Smooth muscle cell of the brain vasculature (primary cell): ENCODE measurements at places on chromosomes 11 and 22.

- DNase-seq: no peak
Measured at GRCh38 chr11:44607319-44607962, 42.0 kb downstream of the CD82 start.

DNA sequence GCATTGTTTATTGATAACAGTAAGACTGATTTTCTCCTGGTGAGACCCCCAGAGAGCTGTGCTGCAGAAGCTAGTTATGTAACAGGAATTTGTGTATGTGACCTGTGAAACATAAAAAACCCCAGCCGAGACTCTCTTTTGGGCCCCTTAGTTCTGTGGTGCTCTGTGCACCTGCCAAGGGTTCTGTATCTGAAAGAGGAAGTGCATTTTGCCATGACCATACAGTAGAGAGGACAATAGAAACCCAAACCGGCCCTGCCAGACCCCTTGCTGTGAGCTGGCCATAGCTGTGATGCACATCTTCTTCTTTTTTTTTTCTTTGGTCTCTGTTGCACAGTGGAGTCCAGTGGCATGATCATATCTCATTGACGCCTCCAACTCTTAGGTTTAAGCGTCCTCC lies 31.4 kb upstream of the APOL5 start:
- DNase-seq: no peak

GRCh38 chr11:61709110-61709509 lies 28.9 kb downstream of the DAGLA start:
- no peak for DNase-seq

DNA sequence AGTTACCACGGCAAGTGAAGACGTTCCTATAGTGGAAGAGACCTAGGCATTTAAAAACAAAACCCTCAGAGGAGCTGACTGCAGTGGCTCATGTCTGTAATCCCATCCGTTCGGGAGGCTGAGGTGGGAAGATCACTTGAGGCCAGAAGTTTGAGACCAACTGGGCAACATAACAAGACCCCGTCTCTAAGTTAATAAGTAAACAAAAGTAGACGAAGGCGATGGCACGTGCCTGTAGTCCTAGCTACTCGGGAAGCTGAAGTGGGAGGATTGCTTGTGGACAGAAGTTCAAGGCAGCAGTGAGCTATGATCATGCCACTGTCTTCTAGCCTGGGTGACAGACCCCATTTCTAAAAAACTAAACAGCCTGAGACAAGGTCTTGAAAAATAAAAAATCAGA lies 3.8 kb upstream of the ADSL start:
- DNase-seq: no peak

DNA sequence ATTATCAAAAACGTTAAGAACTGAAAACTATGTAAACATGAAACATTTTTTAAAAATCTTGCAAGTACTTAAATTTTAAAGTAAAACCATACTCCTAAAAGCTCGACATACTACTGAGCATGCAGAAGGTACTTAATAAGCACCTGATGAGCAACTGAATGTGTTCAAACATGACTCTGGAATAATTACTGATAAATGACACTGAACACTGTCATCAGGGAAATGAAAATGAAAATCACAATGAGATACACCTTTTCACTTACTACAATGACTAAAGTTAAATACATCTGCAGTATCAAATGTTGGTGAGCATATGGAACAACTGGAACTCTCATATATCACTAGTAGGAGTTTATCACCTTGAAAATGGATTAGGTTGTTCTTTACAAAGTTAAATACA lies 65.2 kb downstream of the PICALM start:
- DNase-seq: no peak

GRCh38 chr11:76579056-76579751 lies 91.3 kb downstream of the LRRC32 start:
- DNase-seq: peak; percentile 62

- no peak for DNase-seq
Measured at GRCh38 chr22:45413013-45413367, 409 bp downstream of the SMC1B start.

DNA sequence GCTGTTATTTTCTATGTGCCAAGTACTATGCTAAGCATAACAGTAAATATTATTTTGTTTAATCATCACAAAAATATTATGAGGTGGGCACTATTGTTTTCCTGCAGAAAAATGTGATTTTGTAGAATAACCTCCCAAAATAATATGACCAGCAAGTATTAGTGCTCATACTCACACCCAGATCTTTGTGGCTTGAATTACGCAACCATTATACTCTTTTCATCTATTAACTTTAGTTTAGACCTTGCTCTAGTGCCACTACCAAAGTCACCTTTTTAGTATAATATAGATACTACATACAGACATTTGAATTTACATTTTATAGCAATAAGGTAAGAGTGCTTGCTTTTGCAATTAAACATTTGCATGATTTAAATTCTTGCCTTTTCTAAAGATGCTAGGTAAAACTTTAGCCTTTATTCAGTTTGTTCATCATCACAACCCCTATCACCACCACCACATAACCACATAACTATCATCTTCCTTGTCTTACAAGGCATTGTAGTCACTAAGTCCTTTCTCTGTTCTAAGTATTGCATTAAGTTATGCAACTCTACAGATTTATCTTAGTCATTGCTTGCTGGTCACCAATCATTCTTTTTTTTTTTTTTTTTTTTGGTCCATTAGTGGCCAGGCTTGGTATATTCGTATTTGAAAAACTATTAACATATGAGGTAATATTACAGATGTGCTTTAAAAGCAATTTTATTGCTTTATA lies 68.4 kb downstream of the GAS2 start:
- no peak for DNase-seq

DNA sequence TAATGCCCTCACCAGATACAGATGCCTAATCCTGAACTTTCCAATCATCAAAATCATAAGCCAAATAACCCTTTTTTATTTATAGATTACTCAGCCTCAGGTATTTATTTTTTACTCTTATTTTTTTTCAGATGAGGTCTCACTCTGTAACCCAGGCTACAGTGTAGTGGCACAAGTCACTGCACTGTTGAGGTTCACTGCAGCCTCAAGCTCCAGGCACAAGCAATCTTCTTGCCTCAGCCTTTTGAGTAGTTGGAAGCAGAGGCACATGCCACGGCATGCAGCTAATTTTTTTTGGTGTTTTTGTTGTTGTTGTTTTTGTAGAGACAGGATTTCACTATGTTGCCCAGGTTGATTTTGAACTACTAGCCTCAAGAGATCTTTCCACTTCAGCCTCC lies 49.5 kb downstream of the TTC28 start:
- no peak for DNase-seq

GRCh38 chr11:44731685-44732430 lies 5.1 kb downstream of the TSPAN18 start:
- no peak for DNase-seq

DNA sequence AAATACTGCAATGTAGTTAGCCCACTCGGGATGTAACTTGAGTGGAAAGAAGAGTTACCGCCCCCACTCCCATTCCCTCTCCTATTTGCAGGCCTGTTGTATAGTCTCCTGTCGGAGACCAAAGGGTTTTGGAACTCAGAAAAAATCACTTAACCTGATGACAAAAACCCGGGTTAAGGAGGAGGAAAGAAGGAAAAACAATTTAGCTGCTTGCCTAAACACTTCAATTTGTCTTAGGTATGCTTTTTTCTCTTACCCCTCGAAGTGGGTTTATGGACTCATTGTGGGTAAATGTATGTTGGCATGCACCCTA lies 2.2 kb downstream of the YAP1 start:
- no peak for DNase-seq

DNA sequence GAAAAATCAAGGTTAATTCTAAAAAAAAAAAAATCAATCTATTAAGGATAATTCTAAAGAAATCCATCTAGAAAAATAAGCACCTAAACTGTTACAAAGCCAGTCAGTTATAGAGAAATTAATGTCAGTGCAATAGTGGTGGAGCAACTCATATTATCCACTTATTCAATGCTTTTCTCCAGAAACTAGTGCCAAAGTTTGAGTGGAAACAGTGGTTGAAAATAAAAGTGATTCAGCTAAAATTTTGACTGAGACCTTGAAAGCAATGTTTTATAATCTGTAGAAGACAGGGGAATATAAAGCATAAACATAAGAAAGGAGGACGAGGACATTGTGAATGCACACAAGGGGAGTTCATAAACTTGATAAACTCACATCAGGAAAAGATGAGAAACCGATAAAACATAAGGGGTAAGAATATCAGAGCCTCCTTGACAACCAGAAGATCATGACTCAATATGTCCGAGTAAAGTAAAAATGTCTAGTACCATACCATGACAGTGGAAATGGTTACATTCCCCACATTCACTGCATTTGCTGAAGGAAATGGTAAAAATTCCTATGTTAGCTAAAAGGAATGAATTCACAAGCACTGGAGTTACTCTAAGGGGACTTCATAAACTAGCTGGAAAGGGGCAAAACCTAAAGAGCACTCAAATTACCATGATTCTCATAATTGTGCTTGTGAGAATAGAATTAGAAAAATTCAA lies 58.7 kb upstream of the SLC5A12 start:
- no peak for DNase-seq

DNA sequence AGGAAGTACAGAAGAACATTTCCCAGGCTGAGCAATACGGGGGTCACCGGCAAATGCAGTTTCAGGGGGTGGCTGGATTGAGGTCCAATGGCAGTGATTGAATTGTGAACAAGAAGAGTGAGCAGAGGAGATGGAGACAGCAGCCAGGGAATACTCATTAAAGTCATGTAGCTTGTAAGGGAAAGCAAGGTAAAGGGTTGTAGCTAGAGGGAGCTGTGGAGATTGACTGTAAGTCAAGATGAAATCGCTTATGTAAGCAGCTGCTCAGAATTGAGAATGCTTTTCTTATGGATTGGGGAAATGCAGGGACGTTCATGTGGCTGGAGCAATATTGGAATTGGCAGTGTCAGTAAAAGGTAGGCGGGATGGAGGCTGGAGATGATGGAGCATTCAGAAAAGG lies 111.4 kb upstream of the TBCEL start:
- no peak for DNase-seq

DNA sequence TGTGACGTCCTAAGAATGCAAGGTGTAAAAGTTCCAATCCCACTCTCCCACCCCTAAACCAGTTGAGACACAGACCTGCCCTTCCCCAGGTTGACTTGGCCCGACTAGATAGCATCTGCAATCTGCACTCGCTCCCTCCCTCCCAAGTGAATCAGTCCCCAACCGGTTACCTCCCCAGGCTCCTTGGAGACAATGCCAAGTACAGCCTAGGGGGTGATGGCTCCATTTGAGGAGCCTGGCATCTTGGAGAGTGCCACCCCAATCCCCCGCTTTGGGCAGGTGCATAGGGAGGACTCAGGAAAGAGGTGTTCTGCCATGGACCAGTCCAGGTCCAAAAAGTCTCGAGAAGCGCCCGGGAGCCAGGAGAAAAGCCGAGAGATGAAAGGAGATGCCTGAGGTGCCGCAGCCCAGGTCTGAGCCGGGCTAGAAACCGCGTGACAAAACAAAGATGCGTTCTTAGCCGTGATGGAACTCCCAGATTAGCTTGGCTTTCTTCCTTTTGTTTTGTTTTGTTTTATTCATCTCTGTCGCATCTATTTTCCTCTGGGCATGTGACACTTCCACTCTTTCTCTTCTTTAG lies 18.7 kb upstream of the SNX32 start:
- no peak for DNase-seq

- no peak for DNase-seq
Measured at GRCh38 chr11:109106151-109106906, 315.7 kb upstream of the C11orf87 start.

DNA sequence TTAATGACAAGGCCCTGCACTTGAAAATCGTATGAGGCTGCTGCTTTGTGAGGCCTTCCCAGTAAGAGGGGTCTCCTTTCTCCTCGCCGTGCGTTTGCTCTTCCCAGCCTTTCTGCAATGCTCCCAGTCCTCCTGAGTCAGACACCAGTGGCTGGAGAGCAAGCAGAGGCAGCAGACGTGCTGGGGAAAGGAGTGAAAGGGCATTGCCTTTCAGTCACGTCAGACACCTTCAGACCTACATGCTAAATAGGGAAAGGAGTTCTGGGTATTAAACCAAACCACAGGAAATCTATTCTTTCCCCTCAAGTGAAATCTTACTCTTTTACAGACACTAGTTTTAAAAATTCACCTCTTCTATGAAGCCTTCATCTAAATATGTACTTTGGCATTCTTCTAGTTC lies 274.8 kb downstream of the NTM start:
- no peak for DNase-seq

DNA sequence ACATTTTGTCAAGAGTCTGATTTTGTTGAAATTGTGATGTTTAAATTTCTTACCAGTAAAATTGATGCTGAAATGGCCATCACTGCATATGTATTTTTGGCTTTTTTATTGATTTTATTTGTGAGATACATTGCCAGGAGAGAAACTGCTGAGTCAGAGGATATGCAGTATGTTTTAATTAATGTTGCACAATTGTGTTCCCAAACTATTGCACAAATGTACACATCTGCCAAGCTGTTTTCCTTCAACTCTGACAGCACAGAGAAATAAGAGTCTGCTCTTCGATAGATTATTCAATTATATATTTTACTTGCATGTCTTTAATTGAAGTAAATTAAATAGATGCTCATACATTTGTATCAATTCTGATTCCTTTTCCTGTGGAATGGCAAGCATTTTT lies 640.2 kb upstream of the LUZP2 start:
- DNase-seq: no peak

- DNase-seq: no peak
Measured at GRCh38 chr22:31893460-31893859, 50.9 kb upstream of the YWHAH start.

DNA sequence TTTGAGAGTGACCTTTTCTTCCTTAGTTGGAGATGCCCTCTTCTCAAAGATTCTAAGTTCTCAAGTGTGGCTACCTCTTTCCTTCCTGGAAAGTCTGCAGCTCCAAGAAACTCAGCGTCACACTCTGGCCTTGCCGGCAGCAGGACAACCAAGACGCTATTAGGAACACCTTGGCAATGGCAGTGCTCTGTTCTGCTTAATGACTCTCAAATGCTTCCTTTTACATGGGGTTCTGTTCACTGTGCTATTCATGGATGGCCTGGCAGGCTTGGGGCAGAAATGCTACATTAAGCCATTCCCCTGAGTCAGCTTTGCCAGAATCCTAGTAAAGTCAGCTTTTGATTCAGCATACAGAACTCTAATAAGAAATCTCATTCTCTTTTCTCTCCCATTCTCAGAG lies 25.9 kb downstream of the LARGE2 start:
- no peak for DNase-seq

- DNase-seq: no peak
Measured at GRCh38 chr11:128553662-128554362, 33.5 kb downstream of the ETS1 start.

- no peak for DNase-seq
Measured at GRCh38 chr11:88266157-88266556, 71.4 kb downstream of the CTSC start.

GRCh38 chr11:125270711-125271110 lies 106.2 kb downstream of the PKNOX2 start:
- no peak for DNase-seq

DNA sequence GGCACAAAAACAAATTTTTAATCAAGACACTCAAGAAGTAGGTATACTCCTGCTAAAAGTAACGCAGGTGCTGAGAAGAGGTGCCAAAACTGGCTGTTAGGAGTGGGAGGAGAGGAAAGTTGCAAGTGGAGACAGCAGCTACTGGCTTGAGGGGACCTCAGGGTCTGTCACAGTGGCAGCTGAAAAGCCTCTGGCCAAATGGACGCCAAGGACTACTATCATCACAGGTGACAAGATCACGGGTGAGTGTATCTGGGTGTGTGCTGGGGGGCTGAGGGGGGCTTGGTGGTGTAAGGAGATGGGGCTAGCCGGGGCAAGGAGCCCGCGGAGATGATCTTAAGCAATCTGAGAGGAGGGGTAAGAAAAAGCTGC lies 687 bp downstream of the ZNF202 start:
- no peak for DNase-seq

- DNase-seq: no peak
Measured at GRCh38 chr22:23075525-23076216, 5.4 kb downstream of the GNAZ start.
